ENCODE measurements at places on chromosomes 6 and 20.

DNA sequence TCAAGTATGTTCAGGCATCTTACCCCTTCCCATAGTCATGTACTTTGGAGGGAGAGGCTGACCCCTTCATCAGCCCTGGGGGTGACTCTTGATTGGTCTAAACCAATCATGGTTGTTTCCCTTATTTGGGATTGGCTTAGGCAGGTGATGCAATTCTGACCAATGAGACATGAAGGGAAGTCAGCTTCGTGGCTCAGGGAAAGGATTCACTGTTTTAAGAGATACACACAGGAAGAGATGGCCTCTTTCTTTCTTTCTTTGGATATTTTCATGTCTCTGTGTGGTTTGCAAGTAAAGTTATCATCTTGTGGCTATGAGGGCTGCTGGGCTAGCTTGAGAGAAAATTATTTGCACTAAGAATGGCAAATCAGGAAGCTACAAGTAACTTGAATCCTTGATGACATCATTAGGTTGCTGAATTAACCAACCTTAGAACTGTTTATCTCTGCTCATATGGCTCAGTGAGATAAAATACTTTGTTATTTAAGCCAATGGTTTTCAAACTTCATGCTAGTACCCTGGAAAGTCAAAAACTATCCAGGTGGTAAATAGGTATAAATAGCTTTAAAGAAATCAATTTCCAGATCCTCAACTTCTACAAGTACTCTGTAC, 144.2 kb upstream of the CENPW start:
- no peak for DNase-seq

- DNase-seq, result peak; percentile 32
These were observed 14.9 kb downstream of the PLN start for GRCh38 chr6:118562959-118563358.

DNA sequence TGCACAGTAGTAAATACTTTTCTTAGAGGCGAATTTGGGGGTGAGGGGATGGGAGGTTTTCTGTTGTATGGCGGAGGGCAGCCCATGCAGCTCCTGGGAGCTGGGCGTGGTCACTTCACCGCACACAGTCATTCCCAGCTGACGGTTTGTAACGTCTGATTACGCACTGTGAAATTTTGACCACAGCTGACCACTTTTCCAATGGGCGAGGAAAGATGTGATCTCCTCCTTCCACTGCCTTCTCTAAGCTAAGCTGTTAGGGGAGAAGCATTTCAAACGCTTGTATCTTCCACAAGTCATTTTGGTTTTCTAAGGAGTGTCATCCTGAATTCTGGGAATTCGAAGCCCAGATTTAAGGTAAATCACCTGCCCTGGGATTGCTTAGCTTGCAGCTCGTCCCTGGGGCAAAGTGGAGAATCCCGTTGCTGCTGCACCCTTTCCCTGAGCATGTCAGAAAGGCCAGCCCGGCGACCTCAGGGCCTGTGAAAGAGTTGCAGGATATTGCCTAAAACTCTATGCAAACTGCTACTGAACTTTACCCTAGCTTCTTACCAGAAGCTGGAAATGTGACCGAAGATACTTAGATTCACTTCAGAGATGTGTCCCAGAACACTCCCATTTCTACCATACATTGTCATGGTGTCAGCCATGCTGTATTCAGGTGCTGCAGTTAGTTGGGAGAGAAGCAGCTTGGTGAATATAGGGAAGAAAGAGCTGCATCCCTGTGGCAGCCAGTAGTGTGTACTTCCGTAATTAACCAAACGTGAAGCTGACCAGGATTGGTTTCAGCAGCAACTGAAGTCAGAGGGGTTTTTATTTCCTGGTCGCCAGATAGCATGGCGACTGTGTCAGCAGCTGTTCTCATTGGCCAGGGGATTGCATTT, 58.9 kb downstream of the RREB1 start:
- DNase-seq, result no peak

DNA sequence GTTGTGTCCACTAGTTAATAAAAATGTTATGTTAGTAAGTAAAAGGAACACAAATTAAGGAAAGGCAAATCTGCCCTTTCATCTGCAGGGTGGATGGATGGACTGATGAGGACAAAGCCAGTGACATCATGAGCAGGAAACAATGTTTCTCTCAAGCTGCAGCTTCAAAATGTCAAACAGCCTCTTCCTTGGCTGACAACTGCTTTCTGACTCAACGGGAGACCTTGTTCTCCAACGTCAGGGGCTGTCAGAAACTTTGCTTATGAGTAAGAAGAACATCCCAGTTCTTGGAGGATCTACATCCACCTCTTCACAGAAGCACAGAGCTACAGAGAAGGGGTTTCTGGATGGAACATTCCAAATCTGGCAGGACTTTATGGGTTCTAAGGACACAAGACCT, 6.0 kb downstream of the CST2 start:
- DNase-seq, result peak; percentile 85

DNA sequence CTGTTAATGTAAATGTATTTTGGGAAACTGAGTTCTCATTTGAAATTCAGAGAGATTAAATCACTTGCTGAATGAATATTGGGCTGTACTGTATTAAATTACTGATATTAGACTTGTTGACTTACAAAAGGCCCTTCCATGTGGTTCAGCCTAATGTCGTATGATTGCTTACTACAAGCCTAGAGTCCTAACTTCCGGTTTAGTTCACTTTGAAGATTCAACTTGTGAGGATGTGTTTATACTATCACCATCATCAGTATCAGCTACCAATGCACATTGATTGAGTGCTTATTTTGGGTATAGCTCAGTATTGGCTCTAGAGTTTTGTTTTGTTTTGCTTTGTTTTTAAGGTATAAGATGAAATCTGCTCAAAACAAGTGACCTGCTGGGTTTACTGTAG, 48.3 kb downstream of the FAM217A start:
- DNase-seq, result no peak

DNA sequence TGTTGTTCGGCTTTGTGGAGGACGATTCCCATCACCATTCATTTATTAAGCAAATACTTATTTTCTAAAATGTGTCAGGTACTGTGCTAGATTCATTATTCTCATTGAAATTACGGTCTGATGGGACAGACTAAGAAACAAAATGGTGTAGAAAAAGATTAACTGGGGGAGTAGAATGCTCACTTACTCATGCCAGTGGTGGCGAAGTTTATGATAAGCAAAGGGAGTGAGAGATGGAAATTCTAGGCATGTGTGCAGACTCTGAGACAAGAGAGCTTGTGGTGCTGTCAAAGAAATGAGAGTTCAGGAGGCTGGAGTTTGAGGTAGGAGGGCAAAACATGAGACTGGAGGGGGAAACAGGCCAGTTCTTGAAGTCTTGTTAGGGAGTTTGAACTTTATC, 896 bp downstream of the RPP21 start:
- DNase-seq, result no peak

DNA sequence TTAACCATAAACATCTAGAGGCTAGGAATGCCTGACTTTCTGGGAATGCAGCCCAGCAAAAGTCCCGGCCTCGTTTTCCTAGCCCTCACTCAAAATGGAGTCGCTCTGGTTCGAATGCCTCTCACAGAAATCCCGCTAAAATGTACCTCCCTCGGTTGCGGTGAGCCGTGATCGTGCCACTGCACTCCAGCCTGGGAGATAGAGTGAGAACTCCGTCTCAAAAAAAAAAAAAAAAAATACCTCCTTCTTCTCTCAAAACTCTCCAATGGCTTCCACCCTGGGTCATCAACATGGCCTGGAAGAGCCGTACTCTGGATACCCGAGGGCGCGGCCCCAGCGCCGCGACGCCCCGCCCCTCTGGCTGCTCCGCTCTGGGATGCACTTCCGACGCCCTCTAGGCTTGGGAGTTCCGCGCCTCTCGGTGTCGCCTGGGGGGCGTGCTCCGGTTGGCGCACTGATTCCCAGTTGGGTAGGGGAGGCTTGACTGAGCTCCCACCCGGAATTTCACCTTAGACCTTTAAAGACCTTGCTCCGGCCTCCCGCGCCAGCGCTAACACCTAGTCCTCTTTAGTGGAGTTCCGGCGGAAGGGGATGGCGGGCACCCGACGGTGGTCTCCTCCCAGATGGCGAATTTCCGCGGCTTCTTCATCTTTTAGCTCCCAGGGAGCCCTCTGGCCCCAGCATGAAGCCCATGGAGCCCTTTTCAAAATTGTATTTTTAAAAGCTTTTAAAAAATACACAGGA, 12.3 kb downstream of the HMGN4 start:
- peak; percentile 42 for DNase-seq

- DNase-seq, result no peak
These were observed 77.2 kb downstream of the DNAH8 start for GRCh38 chr6:38792356-38792755.

DNA sequence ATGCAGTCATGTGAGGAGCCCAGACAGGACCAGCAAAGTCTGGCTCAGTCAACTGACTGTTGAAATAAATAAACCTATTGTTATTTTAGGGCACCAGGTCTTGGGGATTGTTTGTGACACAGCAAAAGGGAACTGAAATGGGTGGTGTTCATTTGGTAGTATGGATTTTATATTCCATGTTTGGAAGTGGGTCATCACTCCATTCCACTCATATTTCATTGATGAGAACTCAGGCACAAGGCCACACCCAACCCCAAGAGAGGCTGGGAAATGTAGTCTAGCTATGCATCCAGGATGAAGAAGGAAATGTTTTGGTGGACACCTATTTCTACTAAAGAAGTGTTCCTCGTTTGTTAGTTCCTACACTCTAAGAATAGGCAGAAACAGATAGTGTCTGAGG, 64.9 kb upstream of the BTBD3 start:
- no peak for DNase-seq

- no peak for DNase-seq
These were observed 736.1 kb downstream of the DOK5 start for GRCh38 chr20:55211481-55211880.

- no peak for DNase-seq
These were observed 97.8 kb downstream of the TNFAIP3 start for GRCh38 chr6:137964876-137965275.

GRCh38 chr6:71056656-71057055, 99.8 kb upstream of the B3GAT2 start:
- DNase-seq, result no peak

GRCh38 chr6:119649531-119649930, 300.0 kb upstream of the MAN1A1 start:
- no peak for DNase-seq

GRCh38 chr20:49483018-49483695, 689 bp upstream of the KCNB1 start:
- no peak for DNase-seq

DNA sequence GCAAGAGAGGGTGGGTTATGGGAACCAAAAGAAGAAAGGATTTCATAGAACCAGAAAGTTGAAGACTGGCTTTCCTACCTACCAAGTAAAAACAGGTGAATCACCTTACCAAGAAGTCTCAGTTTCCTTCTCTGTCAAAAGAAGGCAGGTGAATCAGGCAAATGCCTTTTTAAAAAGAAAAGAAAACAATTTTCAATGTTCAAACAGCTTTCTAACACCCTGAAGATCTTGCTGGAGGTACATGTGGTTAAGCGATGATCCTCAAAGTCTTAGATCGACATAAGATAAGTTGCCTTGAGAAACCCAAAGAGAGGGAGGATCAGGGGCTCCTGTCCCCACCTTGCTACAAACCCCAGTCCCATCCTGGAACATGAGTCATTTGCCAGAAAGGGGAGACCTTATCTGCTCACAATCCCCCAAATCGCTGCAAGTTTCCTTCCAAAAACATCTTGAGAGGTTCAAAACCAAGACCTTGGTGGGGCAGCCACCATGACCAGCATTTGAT, 71.6 kb downstream of the NFATC2 start:
- DNase-seq, result no peak

Data from lung microvascular endothelial cell (primary cell).